CD4-positive, alpha-beta T cell treated with Interleukin-1 beta for 1 hour (primary cell): ENCODE measurements at places on chromosomes 5 and 9.

GRCh38 chr5:143148771-143149170, 254.7 kb downstream of the NR3C1 start:
- DNase-seq, result no peak

GRCh38 chr5:174729075-174729680, 4.8 kb downstream of the MSX2 start:
- DNase-seq, result no peak

DNA sequence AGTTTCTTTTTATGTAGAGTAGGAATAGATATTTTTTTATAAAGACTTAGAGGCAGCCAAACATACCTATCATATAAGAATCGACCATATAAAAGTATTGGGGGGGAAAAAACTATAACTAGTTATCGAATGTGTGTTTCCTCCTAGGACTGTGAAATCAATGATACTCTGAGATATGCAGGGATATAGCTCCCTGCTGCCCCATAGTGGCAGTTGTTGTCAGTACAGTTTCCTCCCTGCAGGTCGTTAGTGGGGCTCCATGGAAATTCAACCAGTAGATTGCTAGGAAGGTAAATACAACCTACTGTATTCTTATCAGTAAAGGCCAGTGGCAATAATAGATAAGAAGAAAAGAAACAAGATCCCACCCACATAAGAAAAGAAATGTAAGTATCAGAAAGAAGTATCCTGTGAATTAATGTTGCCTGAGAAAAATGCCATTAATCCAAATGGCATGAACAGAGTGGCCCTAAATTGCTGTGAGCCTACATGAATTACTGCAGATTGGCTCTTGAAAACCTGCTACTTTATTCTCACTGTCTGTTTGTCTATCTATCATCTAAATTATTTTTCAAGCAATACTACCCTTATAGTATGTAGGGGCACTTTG, 136.9 kb upstream of the FBN2 start:
- DNase-seq, result peak; percentile 24

GRCh38 chr5:172543484-172544298, 89.4 kb upstream of the SH3PXD2B start:
- DNase-seq, result no peak

- no peak for DNase-seq
These were observed 27.4 kb downstream of the PDE6A start for GRCh38 chr5:149917073-149917676.

GRCh38 chr5:144247131-144247530, 76.5 kb downstream of the KCTD16 start:
- no peak for DNase-seq

DNA sequence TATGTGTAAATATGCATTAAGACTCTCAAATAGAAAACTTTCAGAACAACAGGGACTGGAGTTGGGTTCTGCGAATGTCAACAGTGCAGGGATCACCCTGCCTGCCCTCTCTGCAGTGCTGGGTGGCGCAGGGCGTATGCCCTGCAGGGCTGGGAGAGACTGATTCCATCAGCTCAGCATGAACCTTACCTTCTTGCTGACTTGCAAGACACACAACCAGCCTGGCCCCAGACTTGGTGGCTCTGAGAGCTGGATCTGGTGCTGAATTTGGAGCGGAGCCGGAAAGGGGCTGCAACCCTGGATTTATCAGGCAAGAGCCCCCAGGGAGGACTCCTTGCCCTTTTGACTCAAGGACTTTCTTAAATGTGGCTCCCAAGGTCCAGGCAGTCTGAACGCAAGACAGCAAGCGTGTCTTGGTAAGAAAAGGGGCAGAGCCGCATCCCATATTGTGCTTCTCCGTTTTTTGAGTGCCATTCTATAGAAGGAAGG, 376.0 kb upstream of the IRX2 start:
- no peak for DNase-seq

DNA sequence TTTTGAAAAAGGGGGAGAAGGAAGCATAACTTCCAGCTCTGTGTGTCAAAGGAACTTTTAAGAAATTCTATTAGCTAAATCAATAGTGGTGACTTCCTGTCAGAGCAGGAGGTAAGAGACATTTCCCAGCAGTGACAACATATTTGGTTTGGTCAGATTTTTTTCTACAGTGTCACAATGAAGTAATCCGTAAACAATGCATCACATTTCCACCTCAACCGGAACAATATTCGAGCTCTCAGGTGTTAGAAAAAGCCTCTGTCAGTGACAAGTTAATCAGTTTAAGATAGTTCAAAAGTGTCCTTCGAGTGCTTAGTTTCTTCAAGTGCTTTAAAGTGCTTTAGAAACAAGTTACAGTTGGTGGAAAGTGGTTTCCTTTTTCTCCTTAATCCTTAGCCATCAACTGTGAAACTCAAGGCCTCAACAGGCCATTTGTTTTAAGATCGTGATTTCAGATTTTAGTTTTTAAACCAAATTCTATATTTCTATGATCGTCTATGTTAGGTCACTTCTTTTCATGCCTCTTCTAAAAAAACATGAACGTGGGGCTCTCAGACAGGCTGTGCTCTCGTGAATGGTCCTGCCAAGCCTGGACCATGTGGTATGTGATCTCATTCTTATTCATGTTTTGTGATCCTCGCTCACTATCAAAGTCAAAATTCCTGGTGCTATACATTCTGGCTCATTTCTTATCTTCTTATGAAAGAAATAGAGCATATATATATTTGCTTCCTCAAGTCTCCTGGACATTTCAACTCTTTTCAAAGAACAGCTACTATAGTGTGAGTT, 181.9 kb upstream of the HMHB1 start:
- no peak for DNase-seq

- no peak for DNase-seq
These were observed 66.9 kb downstream of the EBF1 start for GRCh38 chr5:159032656-159033350.

- no peak for DNase-seq
These were observed 28.9 kb downstream of the DCP2 start for GRCh38 chr5:113005454-113005853.

DNA sequence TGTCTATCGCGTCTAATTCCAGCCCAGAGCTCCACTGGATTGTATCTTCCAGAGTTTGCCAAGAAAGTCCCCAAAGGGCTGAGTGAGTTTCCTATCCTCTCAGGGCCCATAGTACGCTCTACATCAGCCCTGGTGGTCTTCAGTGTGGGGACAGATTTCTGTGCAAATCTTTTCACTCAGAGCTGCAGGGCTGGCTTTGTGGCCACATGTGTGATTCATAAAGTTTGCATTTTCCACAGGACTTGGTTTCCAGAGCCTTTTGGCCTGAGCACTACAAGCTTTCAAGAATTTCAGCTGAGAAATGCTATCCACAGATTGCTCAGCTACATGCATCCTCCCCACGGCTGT, 76.7 kb upstream of the CXCL14 start:
- DNase-seq, result no peak

GRCh38 chr5:80978772-80979317, 18.7 kb downstream of the RASGRF2 start:
- no peak for DNase-seq

DNA sequence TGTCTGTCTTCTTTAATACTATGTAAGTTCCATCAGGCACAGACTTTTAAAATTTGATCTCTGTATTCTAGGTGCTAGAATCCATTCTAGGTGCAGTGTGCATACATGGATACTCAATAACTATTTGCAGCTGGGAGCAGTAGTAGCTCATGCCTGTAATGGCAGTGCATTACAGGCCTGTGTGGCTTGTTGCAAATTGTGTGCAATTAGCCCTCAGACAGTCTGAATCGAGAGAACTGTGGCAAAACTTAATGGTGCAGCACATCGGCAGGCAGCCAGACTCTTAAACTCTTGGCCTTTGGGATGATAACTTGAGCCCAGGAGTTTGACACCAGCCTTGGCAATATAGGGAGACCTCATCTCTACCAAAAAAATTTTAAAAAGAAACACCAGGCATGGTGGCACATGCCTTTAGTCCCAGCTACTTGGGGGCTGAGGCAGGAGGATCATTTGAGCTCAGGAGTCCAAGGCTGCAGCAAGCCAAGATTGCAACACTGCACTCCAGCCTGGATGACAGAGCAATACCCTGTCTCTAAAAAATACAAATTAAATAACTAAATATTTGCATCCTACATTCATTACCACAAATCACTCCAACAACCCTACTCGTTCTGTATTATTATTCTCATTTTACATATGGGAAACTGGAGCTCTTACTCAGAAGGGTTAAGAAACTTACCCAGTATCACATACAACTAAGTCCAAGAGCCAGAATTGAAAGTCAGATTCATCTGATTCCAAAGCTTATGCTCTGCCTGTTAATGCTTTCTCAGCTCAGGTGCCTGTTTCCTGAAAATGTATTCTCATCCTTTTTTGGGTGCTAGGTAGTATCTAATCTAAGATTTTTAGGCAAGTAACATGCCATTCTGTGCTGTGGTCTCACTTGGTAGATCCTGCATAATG, 30.1 kb downstream of the PRKACG start:
- no peak for DNase-seq
